ENCODE measurements at places on chromosomes 7 and 10.

DNA sequence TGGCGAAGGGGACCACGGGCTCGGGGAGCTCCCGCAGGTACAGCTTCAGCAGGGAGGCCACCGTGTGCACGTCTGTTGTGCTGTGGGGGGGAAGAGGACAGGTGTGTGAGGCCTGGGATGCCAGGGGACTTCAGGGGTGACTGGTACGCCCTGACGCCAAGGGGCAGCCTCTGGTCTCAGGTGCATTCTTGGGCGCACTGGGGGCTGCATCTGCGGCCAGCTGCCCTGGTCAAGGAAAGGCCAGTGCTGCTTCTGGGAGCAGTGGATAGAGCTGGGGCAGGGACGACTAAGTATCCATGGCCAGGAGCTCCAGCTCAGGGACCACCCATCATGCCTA is 148.5 kb downstream of the MAPK8 start:
- DNase-seq: no peak

DNA sequence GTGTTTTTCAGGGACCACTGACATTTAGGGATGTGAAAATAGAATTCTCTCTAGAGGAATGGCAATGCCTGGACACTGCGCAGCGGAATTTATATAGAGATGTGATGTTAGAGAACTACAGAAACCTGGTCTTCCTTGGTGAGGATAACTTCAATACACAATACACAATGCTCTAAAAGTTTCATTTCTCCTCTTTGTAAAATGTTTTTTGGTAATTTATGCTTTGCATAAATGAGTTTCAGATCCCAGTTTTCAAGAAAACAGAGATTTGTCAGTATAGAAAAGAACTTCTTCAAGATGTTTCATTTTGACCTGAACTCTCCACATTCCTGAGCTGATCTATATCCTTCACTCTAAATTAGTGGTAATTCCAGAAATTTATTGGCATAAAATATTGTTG is 14.2 kb downstream of the ZNF92 start:
- no peak for DNase-seq

- no peak for DNase-seq
Observed at GRCh38 chr7:151345576-151346469, 4.2 kb downstream of the NUB1 start.

DNA sequence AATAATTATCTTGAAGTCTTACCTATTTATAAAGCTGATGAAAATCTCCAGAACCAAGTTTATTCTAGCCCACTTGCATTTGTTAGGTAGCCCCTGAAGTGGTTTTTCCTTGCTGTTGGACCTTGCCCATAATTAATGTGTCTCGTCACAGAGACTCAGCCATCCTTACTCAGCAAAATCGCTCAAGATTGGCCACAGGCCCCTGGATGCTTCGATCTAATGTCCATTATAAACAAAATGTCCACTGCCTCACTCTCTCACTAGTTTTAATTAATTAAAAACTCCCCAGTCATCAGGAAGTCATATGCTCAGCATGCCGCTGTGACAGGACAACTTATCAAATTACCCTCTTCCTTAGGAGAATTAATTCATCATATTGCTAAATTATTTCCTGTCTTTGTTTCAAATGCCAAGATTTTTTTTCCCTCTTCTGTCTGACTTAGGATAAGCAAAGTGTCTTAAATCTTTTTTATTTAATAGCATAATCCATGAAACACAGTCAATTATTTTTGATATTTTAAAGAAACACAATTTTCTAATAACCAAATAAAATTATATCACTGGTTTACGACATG is 126.8 kb upstream of the PCLO start:
- no peak for DNase-seq

DNA sequence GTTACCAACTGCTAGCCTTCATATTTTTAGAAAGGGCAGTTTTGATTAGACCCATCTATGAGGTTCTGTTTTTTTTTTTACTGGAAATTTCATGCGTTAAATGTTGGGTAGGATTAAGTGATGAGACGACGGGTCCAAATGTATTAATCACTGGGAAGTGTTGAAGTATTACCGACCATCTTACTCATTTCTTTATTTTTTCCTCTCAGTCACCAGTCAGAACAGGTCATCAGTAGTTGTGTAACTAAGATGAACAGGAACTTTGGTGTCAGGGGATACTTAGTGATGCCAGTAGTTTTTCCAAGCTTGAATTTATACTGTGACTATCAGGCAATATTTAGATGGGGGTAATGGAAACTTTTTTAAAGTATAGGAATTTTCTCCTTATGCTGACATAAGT is 14.2 kb downstream of the TFAM start:
- no peak for DNase-seq

- no peak for DNase-seq
Observed at GRCh38 chr7:44712012-44712411, 36.6 kb upstream of the ZMIZ2 start.

GRCh38 chr10:114131094-114131493 is 42.9 kb downstream of the CCDC186 start:
- DNase-seq: no peak

- DNase-seq: no peak
Observed at GRCh38 chr7:117863618-117864017, 9.6 kb downstream of the CTTNBP2 start.

- no peak for DNase-seq
Observed at GRCh38 chr10:31935678-31936077, 7.0 kb upstream of the ARHGAP12 start.

GRCh38 chr7:19814776-19815175 is 41.4 kb upstream of the TMEM196 start:
- no peak for DNase-seq

GRCh38 chr10:51773681-51774080 is 74.3 kb upstream of the CSTF2T start:
- DNase-seq: no peak

- peak; percentile 76 for DNase-seq
Observed at GRCh38 chr10:115355162-115355760, 262.1 kb downstream of the ATRNL1 start.

- no peak for DNase-seq
Observed at GRCh38 chr7:111145472-111145871, 54.5 kb downstream of the LRRN3 start.

DNA sequence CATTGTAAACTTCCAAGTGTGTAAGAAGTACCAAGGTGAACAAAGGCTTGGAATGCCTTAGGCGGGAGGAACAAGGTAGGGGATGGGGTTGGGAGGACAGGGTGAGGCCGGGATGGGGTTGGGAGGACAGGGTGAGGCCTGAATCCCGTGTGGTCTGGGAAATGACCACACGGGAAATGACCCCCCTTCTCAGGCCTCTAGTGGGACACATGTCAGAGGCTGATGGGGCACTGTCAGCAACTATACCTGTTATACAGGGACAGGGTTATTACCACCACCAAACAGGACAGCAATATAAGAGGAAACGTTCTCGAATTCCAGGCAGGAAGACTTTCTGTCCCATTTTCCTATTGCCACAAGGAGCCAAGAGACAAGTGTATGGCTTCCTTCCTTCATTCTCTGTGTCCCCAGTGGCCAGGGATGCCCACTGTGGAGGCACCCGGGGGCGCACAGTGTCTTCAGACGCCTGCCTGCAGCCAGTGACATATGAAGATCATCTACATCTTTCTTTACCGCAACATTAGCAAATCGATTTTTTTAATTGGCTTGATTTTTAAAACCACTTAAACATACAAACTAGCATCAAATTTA is 1.3 kb downstream of the MKI67 start:
- no peak for DNase-seq

DNA sequence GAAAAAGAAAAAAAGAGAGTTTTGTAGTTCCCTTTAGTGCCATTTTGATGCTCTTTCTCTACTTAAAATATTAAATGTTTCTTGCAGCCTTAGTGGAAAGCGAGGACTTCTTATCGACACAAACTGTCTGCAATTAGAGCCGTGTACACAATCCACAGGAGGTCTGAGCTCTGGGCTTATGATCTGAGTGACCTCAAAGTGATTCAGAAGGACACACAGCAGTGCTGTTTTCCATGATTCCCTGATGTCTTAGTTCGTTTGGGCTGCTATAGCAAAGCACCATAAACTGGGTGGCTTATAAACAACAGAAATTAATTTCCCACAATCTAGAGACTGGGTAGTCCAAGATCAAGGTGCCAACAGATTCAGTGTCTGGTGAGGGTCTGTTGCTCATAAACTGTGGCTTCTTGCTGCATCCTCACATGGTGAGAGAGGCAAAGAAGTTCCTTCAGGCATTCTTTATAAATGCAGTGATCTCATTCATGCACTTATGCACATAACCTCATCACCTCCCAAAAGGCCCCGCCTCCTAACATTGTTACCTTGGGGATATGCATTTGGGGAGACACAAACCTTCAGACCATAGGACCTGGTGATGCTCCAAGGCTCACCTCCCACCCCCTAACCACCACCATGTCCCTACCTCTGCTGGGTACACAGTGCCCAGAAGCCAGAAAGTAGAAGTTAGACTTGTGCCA is 204.5 kb upstream of the GHITM start:
- no peak for DNase-seq

DNA sequence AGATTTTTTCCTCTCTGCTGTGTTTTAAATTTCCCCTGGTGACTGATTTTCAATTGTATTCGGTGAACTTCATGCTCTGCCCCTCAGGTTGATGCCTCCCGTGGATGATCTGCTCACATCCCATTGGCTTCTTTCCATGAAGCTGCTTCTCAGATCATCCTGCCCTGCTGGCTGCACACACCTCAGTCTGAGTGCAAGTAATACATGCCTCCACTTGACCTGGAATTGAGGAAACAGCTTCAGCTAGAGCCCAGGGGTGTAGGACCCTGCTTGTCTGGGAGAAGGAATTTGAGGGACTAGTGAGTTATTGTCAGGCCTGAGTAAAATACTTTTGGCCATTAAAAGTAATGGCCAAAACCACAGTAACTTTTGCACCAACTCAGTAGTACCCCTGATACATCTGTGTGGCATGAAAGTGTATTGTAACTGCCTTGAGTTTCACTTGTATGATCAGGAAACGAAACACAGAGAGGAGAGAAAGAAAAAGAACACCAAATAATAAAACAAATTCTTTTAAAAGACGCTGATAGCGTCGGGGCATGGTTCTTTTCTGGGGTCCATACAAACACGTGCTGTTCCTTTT is 49.4 kb downstream of the SPAM1 start:
- DNase-seq: no peak

DNA sequence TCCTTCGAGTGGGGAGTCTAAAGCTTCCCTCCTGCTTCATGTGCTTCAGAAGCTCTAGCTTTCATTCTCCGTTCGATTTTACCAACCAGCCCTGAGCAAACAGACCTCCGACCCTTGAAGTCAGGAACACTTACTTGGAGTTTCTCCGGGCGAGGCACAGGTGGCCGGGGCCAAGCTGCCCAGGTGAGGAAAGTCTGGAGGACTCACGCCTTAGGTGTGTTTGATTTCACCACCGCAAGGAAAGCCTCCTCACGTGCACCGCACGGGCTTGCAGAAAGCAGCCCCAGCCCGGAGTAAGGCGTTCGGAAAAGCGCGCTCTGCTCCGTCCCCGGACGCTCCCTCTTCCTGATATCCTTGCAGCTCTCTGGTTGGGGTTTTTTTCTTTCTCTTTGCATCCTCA is 30.1 kb upstream of the CNPY1 start:
- no peak for DNase-seq

DNA sequence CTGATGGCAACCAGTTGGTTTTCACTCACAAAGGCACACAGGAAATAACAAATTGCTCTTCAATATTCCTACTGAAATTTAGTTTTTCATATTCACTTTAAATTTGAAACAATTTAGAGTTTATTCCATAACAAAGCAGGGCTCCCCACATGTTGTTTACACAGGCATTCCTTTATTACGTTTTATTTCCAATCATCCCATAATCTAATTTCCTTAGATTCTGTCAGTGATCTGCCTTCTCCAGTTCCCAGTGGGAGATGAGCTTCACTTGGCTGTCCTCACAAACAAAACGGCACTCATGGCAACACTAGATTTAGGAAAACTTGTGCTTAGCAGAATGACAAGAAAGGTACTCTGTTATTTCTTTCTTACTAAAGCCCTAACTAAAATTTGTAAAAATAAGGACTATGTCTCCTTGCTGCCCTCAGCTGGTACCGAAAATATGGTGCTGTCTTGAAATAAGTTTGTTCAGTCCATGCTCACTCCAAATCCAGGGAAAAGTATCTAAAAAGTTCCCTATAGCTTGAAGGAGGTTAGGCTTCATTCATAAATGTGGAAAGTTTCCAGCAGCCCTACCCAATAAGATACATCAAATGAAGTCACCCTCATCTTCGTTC is 23.0 kb downstream of the PHYH start:
- peak; percentile 46 for DNase-seq

- DNase-seq: no peak
Observed at GRCh38 chr7:100879685-100880261, 4.9 kb downstream of the SRRT start.

GRCh38 chr7:35599061-35599460 is 95.9 kb downstream of the HERPUD2 start:
- no peak for DNase-seq

- DNase-seq: no peak
Observed at GRCh38 chr7:127486654-127487053, 94.1 kb upstream of the ZNF800 start.

GRCh38 chr7:43314379-43315158 is 202.1 kb downstream of the HECW1 start:
- DNase-seq: no peak

DNA sequence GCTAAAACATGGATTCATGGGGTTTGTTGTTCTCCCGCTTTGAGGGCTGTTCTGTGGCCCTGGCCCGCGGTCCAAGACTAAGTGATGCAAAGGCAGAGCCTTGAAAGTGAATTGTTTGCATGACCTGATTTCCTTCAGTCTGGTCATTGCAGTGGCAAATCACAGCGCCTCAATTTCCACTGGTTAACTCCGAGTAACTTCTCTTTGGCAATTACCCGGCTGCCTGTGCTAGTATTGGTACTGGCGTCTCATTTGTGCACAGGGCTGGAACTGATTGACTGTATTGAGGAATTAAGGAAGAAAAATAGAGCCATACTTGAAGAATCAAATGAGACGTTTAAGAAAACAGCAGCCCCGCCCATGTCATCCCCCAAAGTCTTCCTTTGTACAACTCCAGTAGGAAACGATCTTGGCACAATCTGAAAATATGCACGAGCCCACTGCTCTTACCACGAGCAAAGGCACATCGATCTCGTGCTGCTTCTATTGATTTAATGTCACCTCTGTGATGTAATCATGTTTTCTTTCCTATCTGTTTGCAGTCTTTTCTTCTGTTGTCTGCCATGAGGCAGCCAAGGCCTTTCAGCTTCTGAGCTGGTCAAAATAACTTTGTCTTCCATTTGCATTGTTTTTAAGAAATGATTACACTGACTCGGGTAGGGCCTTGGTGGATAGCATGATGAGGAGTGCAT is 60.6 kb upstream of the SHH start:
- DNase-seq: no peak

GRCh38 chr10:94316560-94316959 is 46.2 kb downstream of the NOC3L start:
- DNase-seq: no peak
